ENCODE measurements at places on chromosomes 6 and 20.

DNA sequence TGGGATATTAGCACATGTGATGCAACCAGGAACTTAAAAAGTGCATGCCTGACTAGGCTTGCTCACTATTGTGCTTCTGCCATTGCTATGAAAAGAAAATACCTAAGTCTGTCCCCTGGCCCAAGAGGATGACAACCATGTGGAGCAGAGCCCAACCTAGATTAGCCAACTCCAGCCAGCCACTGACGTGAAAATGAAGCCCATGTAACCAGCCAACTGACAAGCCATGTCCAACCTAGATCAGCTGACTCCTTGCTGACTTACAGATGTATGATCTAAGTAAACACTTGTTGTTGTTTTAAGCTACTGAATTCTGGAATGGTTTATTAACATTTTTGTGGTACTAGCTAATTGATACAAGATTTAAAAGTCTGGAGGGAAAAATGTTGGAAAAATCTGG, 47.5 kb downstream of the PIGU start:
- no peak for DNase-seq

- DNase-seq = no peak
These were observed 214.7 kb downstream of the PAX1 start for GRCh38 chr20:21920211-21920610.

DNA sequence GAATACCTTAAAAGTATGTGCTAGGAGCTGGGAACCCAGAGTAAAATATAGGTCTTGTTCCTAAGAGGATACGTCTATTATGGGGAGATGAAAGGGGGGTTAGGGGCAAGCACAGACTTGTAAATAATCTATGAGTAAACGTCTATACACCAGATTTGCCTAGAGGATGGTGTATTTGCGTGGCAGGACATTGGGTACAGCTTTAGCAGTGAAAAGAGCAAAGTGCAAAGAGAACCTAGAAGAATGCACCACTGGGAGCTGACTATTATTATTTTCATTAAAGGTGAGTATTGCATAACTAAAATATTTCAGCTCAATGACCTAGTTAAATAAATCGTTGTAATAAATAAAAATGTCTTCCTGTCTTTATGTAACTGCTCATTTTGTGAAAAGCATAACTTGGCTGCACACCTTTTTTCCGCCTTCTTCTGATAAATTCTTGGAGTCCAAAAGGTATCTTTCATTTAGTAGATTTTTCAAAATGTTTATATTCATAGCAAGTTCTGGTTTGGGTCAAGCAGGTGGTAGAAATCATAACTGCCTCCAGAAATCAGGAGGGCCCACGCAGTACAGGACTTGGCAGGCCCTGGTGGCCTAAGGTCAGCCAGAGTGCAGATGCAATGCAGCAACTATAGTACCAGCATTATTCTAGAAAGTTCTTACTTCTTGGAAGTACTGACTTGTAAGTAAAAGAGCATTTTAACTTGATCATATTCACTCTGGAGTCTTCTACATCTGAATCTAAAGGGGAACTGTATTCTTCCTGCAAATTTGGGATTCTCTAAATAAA, 357.2 kb downstream of the PLCB1 start:
- DNase-seq = no peak

- no peak for DNase-seq
These were observed 573.5 kb downstream of the COL12A1 start for GRCh38 chr6:74632196-74632875.

- no peak for DNase-seq
These were observed 23.1 kb downstream of the VPS52 start for GRCh38 chr6:33248643-33248931.

GRCh38 chr6:37653933-37654565, 43.6 kb downstream of the MDGA1 start:
- no peak for DNase-seq

GRCh38 chr6:108618623-108619152, 58.0 kb downstream of the FOXO3 start:
- no peak for DNase-seq

DNA sequence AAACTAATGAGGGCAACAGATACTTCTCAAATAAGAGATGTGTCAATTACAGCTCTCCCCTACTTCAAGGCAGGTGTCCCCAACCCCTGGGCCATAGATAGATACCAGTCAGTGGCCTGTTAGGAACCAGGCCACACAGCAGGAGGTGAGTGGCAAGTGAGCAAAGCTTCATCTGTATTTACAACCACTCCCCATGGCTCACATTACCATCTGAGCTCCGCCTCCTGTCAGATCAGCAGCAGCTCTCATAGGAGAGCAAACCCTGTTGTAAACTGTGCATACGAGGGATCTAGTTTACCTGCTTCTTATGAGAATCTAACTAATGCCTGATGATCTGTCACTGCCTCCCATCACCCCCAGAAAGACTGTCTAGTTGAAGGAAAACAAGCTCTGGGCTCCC, 422.1 kb downstream of the GJA1 start:
- no peak for DNase-seq

GRCh38 chr20:54435015-54435414, 40.4 kb upstream of the DOK5 start:
- no peak for DNase-seq

DNA sequence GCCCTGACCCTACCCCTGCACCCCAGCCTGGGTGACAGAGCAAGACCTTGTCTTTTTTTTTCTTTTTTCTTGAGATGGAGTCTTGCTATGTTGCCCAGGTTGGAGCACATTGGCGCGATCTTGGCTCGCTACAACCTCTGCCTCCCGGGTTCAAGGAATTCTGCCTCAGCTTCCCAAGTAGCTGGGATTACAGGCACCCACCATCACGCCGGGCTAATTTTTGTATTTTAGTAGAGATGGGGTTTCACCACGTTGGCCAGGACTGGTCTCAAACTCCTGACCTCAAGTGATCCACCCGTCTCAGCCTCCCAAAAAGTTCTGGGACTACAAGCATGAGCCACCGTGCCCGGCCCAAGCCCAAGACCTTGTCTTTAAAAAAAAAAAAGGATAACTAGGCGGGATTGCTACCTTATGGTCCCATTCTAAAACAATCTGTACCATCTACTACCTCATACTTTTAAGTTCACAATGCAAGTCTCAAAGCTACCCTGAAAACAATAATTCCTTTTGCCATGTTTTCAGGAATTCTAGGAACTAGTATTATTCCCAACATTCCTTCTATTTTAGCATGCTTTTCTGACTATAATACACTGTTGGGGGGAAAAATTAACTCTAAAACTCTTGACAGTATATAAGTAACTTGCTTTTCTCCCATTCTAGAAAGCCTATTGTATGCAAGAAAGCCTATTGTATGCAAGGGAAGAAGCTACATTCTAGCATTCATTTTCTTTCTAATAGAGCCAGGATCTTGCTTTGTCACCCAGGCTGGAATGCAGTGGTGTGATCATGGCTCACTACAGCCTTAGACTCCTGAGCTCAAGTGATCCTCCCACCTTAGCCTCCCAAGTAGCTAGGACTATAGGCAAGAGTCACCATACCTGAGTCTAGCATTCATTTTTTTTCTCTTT, 6.6 kb downstream of the TUBB start:
- DNase-seq = no peak

GRCh38 chr6:16198061-16198705, 40.2 kb upstream of the GMPR start:
- DNase-seq = no peak

DNA sequence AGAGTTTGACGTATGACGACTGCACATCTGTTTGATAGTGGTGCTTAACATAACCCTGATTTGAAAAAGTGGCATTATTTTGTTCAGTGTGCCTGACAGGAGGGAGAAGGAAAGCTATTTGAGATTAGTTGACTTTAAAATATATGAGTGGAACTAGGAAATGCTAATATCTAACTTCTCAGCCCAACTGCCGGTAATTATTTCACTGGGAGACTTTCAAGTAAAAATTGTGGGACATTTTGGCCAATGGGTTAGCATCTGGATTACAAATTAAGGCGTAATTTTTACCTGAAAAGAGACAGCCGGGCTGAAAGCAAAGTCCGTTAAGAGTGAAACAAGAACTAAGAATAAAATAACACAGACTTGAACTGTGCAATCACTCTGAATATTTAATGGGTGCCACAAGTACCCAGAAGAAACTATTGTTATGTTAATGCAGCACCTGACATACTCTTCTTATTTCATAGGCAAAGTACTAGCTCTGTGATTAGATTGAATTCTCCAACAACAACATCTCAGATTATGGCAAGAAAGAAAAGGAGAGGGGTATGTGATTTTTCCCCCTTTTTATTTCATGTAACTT, 2.0 kb downstream of the HEY2 start:
- DNase-seq = no peak

DNA sequence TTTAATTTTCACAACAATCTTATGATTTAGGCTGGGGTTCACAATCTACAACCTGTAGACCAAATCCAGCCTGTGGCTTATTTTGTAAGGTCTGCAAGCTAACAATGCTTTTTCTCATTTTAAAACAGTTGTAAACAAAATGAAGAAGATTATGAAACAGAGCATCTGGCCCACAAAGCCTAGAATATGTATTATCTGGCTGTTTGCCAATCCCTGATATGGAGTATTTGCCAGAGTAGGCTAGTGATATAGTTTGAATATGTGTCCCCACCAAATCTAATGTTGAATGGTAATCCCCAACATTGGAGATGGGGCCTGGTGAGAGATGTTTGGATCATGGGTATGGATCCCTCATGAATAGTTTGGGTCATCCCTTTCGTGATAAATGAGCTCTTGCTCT, 201.8 kb downstream of the DHX35 start:
- DNase-seq = no peak

DNA sequence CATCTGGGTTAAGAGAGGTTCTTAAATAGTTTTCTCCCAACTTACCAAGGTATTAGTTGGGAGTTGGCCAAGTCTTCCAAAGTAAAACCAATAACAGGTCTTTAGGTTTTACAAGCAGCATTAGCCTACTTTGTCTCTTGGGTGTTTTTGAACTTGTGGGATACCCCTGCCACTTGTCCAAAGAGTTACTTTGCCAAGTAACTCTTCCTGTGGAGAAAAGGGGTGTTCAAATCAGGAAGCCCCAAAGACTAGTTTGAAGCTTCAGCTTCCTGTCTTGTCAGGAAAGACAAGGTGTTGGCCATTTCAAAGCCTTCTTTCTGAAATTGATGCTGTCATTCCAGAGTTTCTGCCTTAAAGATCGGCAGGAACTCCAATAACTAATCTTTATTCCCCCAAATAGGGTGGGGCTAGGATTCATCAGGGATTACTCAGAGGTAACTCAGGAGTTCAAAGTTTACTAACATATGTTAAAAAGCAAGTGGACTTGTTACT, 822 bp downstream of the RAB22A start:
- DNase-seq = no peak

DNA sequence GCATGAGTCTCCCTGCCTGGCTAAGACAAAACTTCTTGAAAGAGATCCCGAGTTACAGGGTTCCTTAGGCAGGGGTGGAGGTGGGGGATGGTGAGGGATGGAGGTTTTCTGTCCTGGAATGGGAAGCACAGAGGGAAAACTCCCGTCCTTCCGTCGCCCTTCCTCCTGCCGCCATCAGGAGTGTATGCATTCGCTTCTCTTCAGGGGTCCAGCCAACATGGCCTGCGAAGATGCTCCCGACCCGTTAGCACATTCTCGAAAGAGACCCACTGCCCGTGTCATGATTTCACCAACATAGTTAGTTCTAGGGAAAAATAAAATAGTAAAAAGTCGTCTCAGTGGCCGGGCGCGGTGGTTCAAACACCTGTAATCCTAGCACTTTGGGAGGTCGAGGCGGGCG, 37.1 kb downstream of the KIF25 start:
- DNase-seq = no peak

DNA sequence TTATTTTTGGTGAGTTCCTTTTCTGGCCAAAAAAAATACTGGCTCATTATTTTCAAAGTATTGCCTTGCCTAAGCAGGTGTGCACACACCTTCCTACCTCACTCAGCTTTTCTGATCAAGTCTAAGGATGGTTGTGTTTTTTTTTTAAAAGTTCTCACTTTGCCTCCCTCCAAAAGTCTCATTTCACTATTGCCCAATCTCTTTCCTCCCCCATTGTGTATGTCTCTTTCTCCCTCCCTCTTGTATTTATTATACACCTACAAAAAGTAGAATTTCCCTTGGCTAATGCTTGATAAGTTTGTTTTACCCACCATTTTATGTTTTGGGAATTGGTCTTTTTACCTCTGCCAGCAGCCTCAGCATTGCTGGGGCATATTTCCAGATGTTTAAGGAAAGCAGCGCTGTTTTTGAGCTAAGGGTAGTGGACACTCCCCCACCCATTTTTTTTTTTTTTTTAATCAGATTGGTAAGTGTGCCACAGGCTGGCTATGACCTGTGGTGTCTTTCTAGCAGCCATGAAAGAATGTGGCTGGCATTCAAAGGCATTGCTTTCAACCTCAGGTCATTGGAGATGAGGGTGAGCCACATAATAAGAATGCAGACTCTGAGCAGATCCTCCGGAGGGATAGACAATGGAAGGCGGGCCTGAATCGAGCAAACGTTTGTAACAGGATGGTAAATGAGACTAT, 668.6 kb downstream of the UTRN start:
- DNase-seq = no peak

DNA sequence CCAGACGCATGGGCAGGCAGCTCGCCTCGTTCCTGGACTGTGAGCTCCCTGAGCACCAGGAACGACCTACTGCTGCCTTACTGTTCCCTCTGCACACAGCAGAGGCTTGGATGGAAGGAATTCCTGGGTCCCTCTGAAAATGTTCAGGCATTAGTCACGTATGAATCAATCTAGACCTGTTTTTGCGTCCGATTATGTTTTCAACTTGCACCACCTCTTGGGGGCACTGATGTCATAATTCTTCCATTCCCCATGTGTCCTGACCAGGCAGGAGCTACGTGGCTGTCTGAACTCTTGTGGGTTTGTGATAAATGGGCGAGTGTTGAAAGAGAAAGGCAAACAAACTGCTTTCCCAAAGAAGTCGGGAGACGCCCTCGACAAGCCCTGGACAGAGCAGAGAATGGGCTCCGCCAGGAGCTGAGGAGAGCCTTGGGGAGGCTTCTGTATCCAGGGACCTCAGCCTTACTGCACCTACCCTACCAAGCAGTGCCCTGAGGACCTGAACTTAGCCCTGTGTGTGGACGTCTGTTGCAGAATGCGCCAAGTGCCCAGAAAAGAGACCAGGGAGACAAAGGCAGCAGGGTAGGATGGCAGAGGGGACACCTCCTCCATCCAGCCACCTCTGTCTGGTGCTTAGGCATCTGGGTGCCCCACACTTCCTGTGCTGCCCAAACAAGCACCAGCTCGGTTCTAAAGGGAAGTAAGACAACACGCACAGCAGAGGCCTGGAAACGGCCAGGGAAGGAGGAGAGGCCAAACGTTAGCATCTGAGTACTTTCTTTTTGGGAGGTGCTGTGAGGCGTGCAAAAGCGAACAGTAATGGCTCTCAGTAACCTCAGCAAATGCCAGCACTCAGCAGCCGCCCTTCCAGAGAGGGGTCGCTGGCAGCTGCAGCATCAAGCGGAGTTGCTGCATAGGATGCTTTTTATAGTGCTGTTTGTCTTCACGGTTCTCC, 124.2 kb downstream of the LY86 start:
- DNase-seq = no peak

DNA sequence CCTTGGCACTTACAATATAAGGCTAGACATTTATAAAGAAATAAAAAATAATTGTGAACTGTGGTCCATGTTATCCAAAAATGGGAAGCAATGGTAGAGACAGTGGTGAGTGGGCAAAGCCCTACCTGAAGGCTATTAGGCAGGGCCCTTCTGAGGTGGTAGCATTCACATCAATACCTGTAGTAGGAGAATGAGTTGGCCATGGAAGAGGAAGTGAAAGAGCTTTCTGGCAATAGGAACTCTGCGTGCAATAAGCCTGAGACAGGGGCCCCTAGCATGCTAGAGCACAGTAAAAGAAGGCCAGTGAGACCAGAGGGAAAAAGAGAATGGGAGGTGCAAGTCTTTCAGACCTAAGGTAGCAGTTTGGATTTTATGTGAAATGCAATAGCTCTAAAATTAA, 754.5 kb downstream of the PTPRT start:
- no peak for DNase-seq

GRCh38 chr20:48070991-48071652, 285.8 kb upstream of the SULF2 start:
- DNase-seq = no peak
